GOT3 (cell line): ENCODE measurements at places on chromosomes 1 and 21.

- no peak for DNase-seq
These were observed 25.6 kb downstream of the CDKN2C start for GRCh38 chr1:50995651-50996050.

DNA sequence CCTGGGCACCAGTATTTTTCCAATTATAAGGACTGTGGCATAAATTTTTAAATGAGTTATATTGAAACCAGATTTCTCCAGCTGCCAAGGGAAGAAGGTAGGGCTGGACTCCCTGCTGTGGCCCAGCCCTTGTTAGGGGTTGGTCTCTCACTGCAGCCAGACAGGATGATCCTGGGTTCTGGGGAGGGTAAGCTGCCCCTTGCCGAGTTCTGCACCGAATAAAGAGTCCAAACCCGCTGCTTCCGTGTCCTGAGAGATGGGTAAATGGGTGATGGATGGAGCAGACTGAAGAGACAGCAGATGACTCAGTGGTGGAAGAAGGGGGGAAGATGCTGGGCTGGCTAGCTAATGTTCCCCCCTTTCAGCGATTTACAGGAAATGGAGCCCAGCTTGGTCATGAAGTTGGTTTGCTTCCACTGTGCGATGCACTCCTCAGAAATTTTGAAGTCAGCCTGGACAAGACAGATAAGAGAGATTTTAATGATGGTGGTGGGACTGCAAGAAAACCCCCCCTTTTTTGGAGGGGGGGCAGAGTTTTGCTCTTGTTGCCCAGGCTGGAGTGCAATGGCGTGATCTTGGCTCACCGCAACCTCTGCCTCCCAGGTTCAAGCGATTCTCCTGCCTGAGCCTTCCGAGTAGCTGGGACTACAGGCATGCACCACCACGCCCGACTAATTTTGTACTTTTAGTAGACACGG lies 41.4 kb downstream of the YARS1 start:
- no peak for DNase-seq

DNA sequence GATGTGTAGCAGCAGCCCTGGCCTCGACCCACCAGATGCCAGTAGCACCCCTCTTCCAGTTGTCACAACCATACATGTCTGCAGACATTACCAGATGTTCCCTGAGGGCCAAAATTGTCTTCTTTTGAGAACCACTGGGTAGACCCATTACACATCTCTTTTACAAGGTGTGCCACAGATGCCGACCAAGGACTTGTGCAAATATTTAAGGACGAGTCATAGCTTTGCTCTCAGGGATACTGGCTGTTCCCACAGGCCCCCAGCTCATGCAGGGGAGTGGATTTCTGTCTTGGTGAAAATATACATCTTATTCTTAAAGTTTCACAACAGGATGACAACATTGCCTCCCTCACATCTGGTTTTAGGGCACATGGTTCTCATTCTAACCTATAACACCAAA lies 59.4 kb upstream of the ZBTB18 start:
- no peak for DNase-seq

DNA sequence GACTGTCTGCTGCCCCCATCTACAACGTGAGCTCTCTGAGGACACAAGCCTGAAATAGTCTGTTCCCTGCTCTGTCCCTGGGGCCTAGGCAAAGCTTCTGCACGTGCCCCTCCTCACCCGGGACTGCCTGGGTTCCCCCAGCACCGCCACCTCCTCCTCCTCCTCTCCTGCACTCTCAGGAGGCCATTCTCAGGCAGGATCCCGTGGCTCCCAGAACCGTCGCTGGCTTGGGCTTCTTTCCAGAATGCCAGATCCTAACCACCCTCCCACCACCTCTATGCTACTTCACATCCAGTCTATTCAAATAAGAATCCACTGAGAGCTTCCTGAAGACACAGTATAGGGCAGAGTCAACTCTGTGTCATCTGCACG lies 11.2 kb downstream of the NPHP4 start:
- DNase-seq: no peak

- no peak for DNase-seq
These were observed 51.7 kb downstream of the PRAMEF20 start for GRCh38 chr1:13461977-13462376.

DNA sequence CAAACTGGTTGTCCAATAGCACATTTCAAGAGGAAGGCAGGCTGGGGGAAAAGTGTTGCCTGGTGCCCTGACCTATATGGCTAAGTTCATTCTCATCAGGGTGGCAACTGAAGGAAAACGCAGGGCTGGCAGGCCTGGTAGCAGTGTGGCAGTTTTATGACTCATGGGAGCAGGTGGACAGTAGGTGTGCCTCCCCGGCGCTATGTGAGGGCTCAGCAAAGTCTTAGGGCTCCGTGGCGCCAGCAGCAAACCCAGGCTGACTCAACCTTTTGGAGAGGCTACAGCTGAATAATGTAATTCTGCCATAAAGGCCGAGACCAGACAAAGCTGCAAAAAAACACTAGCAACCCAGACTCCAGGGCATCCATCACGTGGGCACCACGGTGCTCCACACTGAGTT lies 23.6 kb downstream of the GADD45A start:
- DNase-seq: no peak

GRCh38 chr1:18032172-18032859 lies 75.3 kb upstream of the IGSF21 start:
- DNase-seq: no peak

GRCh38 chr1:44806025-44806703 lies 987 bp downstream of the DYNLT4 start:
- no peak for DNase-seq

DNA sequence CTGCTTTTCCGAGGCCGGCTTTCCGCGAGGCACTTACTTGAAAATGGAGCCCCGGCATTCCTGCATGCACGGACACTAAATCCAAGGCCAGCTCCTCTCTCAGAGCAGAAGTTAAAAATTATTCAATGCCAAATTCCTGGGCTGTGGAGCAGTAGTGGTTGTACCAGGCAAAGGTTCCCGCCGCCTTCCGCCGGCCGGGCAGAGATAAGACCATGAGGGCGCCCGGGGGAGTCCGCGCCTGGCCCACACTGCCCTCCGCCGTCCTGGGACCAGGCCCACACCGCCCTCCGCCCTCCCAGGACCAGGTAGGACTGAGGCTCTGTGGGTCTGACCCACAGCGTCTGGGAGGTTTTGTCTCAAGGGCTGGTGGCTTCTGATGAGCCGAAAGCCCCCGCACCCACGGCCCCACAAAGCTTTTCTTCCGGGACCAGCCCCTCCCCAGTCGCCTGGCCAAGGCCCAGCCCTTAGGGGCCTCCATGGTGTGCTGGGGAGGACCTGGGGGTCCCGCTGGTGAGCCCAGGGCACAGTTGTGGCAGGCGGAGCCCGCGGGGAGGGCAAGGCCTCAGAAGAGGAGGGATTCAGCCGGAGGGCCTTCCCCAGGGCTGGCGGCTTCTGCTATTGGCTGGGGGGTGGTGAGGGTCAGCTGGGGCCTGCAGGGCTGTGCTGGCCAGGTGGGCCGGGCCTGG lies 12.7 kb upstream of the C1orf159 start:
- no peak for DNase-seq

DNA sequence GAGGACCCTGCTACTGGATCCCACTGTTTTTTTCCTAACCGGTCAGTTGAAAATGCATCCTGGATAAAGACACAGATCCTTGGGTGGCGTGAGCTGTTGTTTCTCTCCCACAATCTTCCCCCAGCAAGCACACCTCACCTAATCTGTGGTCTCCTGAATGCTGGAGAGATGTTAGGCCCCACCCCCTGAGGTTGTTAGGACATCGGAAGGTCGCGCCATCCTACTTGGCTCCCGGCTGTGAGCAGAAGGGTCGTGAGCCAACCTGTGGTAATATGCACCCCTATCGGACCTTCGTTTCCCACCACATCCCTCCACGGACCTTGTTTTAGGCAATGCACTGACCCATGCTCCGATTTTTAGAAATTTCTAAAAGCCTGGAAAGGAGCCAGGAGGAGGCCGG lies 89.9 kb upstream of the IPO9 start:
- no peak for DNase-seq

- DNase-seq: no peak
These were observed 80.4 kb upstream of the ADAMTS5 start for GRCh38 chr21:27047283-27047657.

DNA sequence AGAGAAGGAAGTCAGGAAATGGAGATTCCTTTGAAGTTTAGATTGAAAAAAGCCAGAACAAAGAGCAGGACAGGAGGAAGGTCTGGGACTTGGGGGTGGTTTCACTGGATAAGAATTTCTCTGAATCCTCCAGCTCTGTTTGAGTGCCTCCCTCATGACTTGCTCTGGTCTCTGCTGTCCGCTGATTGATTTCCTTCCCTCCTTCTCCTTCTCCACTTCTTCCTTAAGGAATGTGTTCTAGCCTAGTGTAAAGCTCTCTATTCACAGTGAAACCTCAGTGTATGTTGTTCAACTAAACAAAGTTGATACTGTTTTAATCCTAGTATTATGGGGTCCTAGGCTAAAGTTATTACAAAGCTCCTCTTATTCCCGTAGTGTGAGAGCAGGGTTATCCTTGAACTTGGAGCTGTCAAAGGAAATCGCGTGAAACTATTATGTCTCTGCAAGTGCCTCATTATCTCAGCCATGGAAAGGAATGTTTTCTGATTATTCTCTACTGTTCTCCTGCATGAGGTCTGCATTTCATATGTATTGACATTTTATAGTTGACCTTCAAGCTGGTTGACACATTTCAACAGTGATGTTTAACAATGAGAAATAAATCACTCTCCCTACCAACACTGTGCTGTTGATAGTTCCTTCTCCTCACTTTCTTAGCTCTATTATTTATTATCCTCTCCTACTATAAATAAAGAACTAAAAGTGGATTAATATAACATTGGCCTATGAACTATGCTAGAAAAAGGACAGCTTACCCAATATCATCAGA lies 82.7 kb upstream of the KCTD3 start:
- DNase-seq: no peak

DNA sequence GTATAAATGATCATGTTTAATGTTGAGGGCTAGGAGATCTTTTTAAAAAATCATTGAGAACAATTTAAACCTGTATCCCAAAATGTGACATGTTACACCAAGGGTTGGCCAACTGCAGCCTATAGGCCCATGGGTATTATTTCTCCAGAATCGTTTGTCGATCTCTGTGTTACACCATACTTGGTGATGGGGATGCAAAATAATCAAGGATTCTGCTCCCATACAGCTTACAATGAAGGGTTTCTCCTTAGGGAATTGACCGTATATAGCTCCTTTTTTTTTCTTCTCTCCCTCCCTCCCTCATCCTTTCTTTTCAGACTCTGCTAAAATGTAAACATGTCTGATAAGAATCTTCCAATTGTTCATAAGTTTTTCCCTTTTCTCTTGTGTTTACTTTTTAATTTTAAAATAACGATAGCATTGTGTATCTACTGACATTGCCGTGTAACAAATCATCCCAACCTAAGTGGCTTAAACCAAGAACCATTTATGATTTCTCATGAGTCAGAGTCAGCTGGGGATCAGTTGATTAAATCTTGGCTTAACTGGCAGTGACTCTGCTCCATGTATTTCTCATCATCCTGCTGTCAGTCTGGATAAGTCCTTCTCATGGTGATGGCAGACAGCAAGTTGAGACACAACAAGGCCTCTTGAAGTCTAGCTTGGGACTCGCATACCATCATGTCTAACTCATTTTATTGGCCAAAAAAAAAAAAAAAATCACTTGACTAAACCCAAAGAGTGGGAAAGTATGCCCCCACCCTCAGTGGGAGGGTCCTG lies 48.0 kb downstream of the MARK1 start:
- no peak for DNase-seq

DNA sequence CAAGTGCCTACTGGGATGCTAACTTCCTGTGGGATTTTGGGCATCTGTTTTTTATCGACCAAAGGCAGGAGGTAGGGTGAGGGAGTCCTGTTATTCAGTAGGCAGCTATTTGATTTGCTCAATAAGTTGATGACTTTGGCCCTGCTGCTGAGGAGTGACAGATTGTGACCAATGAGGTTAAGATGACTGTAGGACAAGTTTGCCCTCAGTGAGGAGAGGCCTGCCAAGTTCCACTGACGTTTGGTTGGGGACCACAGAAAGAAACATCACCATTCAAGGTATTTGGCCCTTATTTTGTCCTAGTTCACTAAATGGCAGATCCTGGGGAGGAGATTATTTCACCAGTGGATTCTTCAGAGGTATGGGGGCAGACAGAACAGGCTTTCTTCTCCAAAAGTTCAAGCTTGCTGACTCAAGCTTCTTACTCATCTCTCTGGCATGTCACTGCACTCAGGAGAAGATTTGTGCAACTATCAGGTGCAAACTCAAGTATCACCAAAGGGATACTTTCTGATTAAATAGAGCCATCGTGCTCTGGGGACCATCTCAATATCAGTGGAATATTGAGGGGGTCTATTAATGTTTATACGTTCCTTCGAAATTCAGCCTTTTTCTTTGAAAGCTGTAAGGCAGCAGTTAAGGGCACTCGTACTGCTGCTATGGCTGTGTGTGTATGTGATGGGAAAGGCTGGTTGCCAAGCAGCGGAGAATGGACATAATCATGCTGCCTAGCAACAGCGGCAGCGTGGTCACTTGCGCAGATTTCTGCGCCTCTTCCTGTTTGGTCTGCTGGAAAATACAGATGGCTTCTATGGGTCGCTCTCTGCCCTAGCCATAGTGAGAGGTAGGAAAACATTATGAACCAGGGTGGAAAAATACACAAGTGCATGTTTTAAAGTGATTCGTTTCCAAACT lies 78.7 kb downstream of the PBX1 start:
- DNase-seq: no peak

DNA sequence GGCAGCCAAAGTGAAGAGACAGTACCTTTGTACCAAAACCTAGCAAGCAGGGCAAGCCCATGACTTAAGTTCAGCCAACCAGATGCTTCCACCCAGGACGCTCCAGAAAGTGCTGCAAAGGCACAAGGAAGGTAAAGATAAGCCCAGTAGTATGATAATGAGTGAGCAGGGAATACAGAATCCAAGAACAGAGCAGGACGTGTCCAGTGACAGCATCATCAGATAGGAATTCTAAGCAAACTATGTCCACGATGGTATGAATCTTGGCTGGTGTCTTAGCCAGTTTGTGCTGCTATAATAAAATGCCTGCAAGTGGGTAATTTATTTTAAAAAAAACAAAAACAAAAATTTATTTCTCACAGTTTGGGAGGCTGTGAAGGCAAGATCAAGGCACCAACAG lies 13.6 kb downstream of the GJA4 start:
- DNase-seq: no peak

GRCh38 chr1:237953238-237953637 lies 62.5 kb upstream of the ZP4 start:
- DNase-seq: no peak

DNA sequence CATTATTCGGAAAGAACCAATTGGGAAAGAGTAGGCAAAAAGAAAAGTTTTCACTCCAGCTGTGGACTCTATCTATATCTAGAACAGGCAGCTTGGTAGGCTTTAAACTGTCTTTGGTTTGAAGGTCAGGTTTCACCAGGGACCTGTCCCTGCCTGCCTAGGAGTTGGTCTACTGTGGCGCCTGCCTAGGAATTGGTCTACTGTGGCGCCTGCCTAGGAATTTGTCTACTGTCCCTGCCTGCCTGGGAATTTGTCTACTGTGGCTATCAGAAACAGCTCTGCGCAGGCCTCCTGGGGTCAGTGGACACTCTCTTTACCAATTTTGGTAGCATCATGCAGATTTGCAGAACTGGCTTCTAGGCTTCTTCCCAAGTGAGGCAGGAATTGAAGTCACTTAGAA lies 13.8 kb downstream of the USP25 start:
- DNase-seq: no peak
